Calu3 (cell line): ENCODE measurements at places on chromosomes 7 and 10.

DNA sequence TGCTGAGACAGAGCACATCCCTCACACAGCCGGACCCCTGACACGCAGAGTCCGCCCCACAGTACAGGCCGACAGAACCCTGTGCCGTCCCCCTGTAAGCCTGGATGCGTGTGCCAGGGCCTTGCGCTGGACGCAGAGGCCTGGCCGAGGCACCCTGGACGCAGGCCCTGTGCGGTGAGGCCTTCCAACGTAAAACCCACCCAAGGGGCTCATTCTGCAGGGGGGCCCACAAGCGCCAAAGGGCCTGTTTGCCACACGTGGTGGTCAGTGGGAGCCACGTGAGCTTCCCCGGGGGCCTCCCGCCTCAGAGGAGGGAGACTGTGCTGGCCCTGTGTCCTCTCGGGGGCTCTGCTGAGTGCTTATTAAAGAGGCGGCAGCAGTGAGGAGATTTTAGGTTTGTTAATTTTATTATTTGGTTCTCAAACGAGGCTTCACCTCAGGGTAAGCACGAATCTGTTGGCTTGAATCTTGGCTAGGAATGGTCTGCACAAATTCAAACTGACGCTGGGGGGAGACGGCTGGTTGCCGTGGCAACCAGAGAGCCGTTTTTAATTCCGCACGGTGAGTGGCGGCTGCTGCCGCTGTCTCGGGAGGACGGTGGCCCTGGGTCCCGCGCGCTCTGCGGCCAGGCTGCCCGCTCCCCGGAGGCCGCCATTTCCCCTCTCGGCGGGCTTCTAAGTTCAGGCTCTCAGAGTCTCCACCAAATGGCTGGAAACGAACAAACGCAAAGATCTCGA lies 4.9 kb upstream of the ADGRA1 start:
- DNase-seq = no peak

GRCh38 chr7:7131273-7131672 lies 51.1 kb upstream of the C1GALT1 start:
- DNase-seq = no peak

DNA sequence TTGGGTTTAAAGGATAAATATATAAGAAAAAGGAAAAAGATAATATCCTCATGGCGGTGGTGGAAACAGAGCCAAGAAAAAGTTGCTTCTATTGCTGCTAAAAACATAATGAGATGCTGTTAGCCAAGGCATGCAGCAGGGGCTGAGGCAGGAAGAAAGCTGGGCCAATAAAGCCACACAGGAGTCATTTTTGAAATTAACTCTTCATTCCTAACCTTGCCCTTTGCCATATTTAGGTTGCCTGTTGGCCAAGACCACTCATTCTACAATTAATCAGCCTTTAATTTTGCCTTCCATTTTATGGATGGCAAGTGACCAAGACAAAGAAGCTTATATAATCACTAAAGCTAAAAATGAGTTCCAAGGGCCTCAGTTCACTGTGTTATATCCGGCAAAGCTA lies 58.2 kb downstream of the ARMH3 start:
- no peak for DNase-seq

DNA sequence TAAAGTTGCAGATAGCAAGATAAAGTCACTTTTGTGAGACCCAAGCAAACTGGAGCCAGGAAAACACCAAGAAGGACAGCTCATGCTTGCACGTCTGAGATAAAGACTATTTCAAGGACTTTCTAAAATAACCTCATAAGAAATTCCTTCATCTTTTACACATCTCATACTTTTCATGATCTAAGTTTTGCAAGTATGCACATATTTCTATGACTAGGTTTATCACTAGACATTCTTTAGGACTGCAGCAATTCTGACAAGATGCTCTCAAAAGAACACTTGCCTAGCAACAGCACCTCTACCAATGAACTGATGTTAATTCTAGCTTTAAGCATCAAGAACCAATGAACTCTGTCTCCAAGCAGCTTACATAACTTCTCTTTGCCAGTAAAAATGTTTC lies 457.6 kb downstream of the SEMA3D start:
- DNase-seq = no peak

DNA sequence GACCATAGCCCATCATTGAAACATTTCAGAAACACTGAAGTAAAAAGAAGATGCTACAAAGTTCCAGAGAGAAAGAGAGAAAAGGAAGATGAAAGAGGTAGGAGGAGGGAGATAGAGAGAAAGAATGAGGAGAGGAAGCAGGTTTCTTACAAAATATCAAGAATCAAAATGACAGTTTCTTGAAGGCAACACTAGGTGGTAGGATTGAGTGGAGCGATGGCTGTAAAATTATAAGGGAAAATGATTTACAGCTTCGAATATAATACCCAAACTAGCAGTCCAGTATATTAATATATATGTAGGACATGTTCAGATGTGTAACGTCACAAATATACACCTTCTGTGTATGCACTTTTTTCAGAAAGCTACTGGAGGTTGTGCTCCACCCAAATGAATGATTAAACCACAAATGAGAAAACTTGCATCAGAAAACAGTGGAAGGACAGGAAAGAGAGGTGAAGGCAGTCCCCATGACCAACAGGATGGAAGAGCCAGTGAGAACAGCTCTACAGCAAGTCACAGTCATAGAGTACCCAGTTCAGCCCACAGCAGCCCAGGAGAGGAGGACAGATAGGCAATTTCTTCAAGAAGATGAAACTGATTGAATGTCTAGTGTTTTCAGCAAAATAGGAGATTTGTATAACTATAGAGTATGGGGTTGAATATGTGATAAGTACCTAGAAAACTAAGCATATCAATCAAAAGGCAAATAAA lies 151.5 kb upstream of the TARP start:
- DNase-seq = no peak

DNA sequence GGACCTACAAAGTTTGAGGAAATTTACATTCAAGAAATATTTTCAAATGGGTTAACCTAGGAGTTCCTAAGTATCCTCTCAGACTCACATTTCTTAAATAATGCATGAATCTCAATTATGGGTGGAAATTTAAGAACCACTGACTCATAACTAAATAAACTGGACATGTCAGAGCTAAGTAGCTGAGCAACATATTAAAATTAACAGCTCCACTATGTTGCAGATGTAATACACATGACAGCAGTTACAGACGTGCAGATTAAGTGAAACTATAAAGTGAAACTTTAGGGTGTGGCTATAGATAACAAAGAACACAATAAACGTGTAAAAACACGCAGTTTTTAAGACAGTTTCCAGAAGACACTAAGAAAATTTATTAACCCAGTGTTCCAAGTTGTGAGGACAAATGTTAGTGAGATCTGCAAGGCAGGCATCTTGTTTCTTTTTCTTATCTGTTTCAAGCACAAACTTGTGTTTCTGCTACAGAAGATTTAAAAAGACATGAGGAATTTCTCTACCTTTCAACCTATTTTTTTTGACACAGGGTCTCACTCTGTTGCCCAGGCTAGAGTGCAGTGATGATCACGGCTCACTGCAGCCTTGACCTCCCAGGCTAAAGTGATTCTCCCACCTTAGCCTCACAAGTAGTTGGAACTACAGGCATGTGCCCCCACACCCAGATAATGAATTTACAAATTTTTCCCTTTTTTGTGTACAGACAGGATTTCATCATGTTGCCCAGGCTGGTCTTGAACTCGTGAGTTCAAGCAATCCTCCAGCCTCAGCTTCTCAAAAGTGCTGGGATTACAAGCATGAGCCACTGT lies 25.3 kb downstream of the DNMBP start:
- no peak for DNase-seq

GRCh38 chr7:75039166-75039565 lies 34.4 kb downstream of the RCC1L start:
- no peak for DNase-seq
